ENCODE measurements at places on chromosomes 3 and 15.

DNA sequence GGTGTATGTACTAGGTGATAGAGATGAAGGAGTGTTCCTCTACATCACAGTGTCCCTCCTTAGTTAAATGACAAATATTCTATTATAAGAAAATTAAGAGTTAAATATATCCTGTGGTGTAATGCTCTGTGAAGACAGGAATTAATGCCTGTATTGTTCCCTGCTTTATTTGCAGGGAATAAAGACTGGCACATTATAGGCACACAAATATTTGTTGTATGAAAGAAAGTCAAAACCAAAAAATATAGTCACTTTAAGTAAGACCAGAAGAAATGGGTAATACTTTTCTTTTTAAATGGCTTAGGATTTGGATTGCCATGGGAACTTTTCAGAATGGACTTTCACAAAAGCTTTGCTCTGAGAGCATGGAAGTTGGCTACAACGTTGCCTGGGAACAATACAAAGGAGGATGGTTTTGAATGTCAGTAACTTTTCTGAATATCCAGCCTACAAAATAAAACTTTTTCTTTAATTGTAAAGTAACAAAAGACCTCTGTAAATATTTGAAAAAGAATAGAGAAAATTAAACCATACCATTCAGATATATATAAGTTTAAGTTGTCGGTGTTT lies 158.0 kb upstream of the P2RY1 start:
- no peak for DNase-seq

DNA sequence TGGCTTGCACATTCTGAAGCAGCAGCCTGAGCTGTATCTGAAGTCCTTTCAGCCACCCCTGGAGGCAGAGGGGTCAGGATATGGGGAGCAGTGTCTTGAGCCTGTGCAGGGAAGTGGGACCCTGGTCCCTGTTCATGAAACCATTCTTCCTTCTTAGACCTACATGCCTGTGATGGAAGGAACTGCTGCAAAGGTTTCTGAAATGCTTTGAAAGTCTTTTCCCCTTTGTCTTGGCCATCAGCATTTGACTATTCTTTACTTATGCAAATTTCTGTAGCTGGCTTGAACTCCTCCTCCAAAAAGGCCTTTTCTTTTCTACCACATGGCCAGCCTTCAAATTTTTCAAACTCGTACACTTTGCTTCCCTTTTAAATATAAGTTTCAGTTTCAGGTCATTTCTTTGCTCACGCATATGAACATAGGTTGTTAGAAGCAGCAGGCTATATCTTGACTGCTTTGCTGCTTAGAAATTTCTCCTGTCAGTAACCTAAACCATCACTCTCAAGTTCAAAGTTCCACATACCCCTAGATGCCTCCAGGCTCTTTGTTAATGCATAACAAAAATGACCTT lies 62.3 kb downstream of the GALK2 start:
- no peak for DNase-seq

DNA sequence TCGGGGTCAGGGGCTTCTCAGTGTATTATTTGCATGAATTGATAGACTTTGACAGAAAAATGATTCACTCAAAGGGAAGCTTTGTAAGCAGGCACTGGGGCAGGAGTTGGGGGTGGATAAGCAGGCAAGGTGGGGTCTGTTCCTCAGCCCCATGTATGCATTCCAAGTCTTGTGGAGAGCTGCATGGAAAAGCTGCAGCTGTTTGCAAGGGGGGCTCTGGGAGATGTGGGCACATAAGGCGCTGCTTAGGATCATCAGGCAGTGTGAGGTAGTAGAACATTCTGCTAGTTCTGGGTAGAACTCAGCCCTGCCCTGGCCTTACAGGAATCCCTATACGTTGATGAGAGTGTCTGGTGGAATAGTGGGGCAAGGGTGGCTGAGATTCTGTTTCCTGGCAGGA lies 154.2 kb upstream of the LRIG1 start:
- peak; percentile 32 for DNase-seq

GRCh38 chr3:177429771-177430170 lies 232.5 kb upstream of the TBL1XR1 start:
- no peak for DNase-seq

- DNase-seq, result no peak
Measured at GRCh38 chr15:77599899-77600298, 32.8 kb downstream of the LINGO1 start.

GRCh38 chr3:138082085-138082991 lies 33.1 kb downstream of the DZIP1L start:
- DNase-seq, result no peak

- no peak for DNase-seq
Measured at GRCh38 chr3:184718431-184718830, 6.6 kb upstream of the MAGEF1 start.

GRCh38 chr15:66149871-66150270 lies 103.7 kb downstream of the MEGF11 start:
- no peak for DNase-seq

DNA sequence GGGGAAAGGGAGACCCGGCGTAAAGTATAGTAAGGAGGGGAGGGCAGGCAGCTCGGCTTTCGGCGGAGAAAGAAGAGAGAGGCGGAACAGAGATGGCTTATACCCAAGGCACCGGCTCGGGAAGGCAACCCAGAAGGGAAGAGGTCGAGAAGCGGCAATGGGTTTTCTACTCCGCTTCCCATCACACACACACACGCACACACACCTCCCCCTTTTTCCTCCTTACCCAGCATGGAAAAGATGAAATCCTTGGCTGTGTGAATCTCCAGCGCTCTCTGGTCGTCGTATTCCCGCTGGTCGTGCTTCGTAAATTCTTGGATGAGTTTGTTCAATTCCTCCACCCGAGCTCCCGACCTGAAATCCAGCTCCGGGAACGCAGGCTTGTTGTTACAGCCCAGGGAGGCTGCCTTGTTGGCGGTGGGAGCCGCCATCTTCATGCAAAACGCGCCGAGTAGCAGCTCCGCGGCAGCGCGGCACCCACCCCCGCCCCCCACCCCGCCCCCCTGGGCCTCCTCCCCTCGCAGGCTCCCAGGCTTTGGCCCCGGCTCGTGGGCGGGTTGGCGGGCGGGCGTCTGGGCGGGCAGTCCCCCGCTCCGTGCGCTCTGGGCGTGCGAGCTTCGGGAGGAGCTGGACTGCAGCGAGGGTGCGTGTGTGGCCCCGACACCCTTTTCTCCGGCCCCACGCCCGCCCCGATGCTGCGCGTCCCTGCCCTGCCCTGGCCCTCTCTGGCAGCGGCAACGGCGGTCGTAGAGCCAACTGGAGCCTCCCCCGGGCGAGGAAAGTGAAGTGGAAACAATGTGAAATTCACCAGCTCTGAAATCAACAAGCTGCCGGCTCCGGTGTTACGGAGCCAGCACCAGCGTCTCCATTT lies at the start of gene MB21D2:
Gene MB21D2 (minus strand): TSS at position 453 of the 871 bp plus-strand sequence. CDS start 16 bp downstream, at position 437.
- peak; percentile 92 for DNase-seq

- DNase-seq, result no peak
Measured at GRCh38 chr3:59518283-59519055, 468.6 kb upstream of the CFAP20DC start.

DNA sequence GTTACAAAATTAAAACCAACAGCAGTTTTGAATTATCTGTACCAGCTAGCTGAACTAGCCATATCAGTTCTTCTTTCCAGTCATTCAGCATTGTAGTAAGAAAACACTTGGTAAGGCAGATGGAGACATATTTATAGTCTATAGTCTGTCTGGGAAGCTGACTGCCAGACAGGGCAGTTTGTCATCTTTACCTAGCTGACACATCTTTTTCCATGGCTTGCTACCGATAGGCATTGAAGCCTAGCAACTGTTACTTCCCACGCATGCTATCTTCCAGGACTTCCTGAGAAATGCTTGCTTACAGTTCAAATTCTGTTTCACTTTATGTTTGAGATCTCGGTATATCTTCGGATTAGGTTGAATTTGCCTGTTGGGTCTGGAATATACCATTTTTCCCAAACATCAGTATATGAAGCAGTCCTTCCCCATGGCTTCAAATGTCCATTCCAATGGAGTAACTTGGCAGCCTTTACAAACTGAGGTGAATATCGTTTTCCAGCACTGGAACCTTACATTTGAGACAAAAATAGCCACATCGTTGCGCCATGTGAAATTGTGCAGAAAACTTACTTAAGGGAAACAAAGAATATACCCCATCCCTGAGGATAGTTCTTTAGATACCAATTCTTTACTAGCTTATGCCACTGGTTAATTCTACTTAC lies 8.8 kb downstream of the GNL3 start:
- no peak for DNase-seq

DNA sequence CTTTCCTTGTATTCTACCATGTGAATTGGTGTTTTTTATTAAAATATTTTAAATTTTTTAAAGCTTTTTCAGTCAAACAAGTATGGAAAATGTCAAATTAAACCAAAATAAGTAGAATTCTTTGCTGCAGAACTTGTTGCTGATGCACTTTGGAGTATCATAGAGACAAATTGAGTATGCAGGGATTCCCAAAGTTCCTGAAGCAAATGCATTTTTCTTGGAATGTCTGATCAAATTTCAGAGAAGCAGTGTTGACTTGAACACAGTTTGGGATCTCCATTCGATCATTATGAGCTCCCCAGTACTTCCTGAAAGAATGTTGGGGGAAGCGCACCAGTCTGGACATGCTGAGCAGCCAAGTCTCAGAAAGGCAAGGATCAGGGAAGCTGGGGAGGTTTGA lies 517.8 kb upstream of the CFAP20DC start:
- DNase-seq, result no peak

GRCh38 chr3:169286992-169287391 lies 376.5 kb downstream of the MECOM start:
- DNase-seq, result no peak

DNA sequence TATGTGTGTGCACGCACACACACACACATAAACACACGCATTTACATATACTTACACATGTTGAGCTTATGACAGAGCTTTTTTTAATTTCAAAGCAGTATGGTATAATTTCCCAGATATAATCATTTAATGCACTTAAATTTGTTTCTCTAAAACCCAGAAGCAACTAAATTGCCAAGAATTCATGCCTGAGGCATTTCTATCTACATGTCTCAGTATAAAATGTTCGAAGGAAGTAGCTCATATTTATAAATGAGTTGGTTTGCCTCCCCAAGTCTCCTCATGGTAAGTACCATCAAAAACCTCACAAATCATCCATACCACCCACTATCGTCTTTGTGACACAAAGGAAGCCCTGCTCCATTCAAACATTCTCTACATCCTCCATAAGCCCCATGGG lies 130.6 kb downstream of the RPL22L1 start:
- DNase-seq, result no peak

- DNase-seq, result no peak
Measured at GRCh38 chr15:84811151-84811550, 6.0 kb upstream of the ALPK3 start.

DNA sequence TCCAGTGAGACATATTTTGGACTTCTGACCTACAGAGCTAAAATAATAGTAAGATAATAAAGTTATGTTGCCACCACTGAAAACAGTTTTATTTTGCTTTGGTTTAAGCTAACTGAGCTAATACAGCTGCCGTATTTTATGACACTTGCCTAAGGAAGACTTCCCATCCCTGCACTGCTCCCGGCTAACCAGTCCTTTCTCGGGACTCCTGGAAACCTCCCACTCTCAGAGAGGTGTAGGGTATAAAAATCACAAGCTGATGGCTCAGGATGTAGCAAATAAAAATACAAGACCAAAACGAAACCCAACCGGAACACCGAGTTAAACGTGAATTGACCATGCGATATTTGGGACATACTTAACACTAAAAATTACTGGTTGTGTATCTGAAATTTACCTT lies 448 bp upstream of the KBTBD12 start:
- DNase-seq, result no peak

- no peak for DNase-seq
Measured at GRCh38 chr3:120147072-120147871, 53.0 kb upstream of the GSK3B start.

DNA sequence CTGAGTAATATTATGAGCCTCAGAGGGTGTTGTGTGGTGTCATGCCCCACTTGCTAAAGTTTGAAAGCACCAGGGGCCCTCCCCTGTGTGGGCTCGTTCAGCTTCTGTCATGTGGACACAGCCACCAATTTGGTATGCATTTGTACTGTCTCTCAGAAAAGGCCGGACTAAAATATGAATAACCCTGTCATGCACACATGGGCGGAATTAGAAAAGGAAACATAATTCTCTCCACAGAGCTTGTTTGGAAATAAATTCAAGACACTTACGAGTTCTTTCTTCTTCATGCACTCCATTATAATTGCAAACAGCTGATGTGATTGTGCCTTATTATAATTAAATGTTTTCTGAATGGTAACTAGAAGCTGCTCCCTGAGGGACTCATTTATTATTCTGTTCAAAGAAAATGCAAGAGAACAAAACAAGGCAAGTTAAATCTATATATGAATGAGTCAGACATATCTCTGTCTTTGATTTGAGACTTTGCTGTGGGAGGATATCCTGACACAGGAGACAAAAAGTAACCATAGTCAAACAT lies 39.1 kb downstream of the TRPM1 start:
- no peak for DNase-seq

DNA sequence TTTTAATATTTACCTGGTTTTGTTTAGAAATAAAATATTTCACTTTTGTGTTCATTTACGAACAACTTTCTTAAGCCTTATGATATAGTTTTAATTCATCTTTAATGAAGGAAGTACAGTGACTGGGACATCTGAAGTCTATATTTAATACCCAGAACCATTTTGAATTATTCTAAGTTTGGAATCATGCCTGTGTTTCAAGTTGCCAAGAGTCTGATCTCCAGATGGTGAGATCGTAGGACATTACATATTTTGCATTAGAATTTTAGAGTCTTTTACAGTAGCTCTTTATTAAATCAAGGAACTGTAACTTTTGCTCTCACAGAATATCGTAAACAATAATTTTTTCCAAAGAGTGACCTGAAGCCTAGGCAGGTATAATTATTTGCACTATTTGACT lies 420.7 kb downstream of the SI start:
- no peak for DNase-seq

- no peak for DNase-seq
Measured at GRCh38 chr15:78353093-78353492, 12.9 kb downstream of the CRABP1 start.

- no peak for DNase-seq
Measured at GRCh38 chr3:23889950-23890349, 26.8 kb downstream of the NKIRAS1 start.

DNA sequence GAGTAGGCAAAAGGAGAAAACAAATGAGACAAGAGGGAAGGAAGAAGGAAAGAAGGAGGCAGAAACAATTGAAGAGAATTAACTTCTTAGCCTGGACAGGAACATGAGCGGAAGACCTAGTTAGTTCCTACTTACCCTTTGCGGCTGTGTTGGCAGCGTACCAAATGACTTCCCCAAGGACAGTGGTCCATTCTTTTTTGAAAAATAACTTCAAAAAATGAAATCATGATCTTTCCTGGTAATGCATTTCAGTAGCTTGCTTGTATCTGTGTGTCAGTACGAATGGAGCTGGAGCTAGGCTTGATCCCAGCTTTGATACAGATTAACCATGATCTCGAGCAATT lies 41.5 kb upstream of the CFAP161 start:
- peak; percentile 54 for DNase-seq

Measured in right hindlimb (tissue), 1 donor.